ENCODE measurements at places on chromosomes 7 and 10. TPM values are rescaled to one million over a fixed set of nuclear protein-coding genes. Genes with fewer than 3 reads are reported as not detected.

GRCh38 chr7:460374-461116 is 59.1 kb downstream of the PDGFA start:
- no peak overlapping the region for H3K4me3 ChIP-seq
- H3K4me1 ChIP-seq: no peaks in the 10 kb centered on the region
- no peaks in the 10 kb centered on the region for H3K36me3 ChIP-seq
- peaks cover 5% of the 10 kb centered on the region for H3K27me3 ChIP-seq
- H3K27ac ChIP-seq: no peak overlapping the region

- peaks cover 55% of the 10 kb centered on the region for H3K27me3 ChIP-seq
- no peak for DNase-seq
- no peak overlapping the region for H3K27ac ChIP-seq
- H3K4me1 ChIP-seq: no peaks in the 10 kb centered on the region
- no peak overlapping the region for H3K4me3 ChIP-seq
- H3K36me3 ChIP-seq: no peaks in the 10 kb centered on the region
Measured at GRCh38 chr10:118873738-118874105, 119.0 kb upstream of the CACUL1 start.

- no peaks in the 10 kb centered on the region for H3K4me1 ChIP-seq
- H3K27me3 ChIP-seq: peaks cover 11% of the 10 kb centered on the region
- H3K27ac ChIP-seq: no peak overlapping the region
- H3K36me3 ChIP-seq: peaks cover 3% of the 10 kb centered on the region
Measured at GRCh38 chr10:55631071-55631654, 729.9 kb downstream of the ZWINT start.

The RHOBTB1 gene
- total RNA-seq: 10.8 TPM

The ZNF727 gene
- 0.17 TPM for total RNA-seq

The FEZF1 gene
- not detected for total RNA-seq

Measured in T-helper 17 cell (primary cell).